ENCODE measurements at places on chromosomes 5 and 9.

GRCh38 chr5:143054480-143054941 lies 284.3 kb downstream of the ARHGAP26 start:
- DNase-seq, result no peak

- no peak for DNase-seq
Observed at GRCh38 chr9:27472195-27472594, 51.9 kb upstream of the IFNK start.

DNA sequence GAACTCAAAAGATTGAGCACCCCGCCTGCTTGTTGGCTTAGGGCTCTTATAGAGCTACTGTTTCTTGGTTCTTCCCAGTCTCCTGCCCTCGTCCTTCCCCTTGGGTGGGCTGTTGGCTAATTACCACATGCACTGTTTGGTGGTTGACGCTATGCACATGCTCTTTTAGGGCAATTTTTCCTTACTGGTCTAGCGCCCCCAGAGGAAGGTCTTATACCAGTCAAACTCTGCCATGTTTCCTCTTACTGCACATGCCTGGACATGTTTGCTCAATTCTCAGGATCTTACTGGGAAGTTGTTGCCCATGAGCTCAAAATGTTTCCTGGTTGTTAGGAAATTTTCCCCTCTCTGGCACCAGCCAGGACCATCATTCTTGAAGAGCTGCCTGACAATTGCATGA lies 101.9 kb downstream of the SLC28A3 start:
- no peak for DNase-seq

- DNase-seq, result no peak
Observed at GRCh38 chr9:98598861-98599260, 109.9 kb downstream of the GABBR2 start.

Measured in erythroblast (primary cell).